Stimulated activated CD4-positive, alpha-beta T cell treated with anti-CD3 and anti-CD28 coated beads, Interleukin-4, amount 100 ng/mL, for 24 hours (primary cell): ENCODE measurements at places on chromosomes 4 and X.

GRCh38 chrX:137574102-137574783 is 8.3 kb downstream of the ZIC3 start:
- DNase-seq, result no peak

- DNase-seq, result peak; percentile 63
These were observed 26.3 kb downstream of the UTP14A start for GRCh38 chrX:129932016-129932820.

DNA sequence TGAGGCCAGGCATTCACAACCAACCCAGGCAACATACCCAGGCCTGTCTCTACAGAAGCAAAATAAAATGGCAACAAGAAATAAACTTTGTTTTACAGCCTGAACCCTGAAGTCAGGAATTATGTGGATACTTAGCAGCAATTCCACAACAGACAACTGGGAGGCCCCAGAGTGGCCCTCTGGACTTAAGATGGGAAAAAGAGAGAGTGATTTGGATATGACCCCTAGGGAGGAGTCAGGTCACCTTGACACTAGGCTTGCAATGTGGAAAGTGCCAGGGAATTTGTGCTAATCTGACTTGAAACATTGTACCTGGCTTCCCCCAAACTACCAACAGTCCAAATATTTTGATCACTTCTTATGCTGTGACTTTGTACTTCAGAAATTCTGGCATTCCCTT is 193.1 kb downstream of the PARM1 start:
- no peak for DNase-seq

GRCh38 chrX:2697741-2698299 is 6.7 kb downstream of the CD99 start:
- DNase-seq, result no peak

DNA sequence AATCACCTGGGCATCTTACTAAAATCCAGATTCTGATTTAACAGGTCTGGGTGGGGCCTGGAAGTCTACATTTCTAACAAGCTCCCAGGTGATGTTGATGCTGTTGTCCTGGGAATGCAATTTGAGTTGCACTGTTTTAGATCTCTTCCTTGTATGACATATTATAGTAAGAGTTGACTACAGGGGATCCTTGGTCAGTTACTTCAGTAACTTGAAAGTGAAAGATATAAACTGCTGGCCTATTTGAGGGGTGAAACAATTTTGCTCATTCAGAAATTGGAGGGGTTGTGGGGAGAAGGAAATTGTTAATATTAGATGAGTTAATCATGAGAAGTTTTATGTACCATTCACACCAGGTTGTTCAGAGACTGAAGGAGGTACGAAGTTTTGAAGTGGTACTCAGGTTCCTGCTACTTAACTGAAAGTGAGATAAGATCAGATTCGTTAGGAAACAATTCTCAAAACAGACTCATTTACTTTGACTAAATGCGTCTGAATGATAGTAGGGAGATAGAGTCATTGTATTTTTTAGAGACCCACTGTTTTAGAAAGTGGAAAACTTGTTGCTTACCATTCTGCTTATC is 12.5 kb downstream of the SH2D1A start:
- DNase-seq, result no peak
